ENCODE measurements at places on chromosomes 16 and 17.

DNA sequence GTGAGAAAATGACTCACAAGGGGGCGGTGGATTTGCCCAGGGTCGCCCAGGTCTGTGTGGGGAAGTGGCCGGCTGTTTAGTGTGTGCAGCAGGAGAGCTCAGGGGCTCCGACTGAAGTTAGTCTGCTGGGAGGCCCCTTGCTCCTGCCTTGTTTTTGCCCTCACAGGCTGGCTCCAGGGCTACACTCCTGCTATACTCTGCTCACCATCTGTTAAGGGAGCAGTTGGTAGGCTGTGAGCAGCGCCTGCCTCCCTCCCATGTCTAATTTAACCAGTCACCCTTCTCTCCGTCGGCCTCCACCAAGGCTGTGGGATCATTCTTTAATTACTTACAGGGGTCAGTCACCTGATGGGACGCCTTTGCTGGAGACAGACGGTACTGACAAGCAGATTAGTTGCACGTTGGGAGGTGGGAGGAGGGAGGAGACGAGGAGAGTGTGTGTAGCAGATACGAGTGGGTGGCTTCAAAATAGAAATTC is 35.5 kb downstream of the KSR1 start:
- no peak for DNase-seq

DNA sequence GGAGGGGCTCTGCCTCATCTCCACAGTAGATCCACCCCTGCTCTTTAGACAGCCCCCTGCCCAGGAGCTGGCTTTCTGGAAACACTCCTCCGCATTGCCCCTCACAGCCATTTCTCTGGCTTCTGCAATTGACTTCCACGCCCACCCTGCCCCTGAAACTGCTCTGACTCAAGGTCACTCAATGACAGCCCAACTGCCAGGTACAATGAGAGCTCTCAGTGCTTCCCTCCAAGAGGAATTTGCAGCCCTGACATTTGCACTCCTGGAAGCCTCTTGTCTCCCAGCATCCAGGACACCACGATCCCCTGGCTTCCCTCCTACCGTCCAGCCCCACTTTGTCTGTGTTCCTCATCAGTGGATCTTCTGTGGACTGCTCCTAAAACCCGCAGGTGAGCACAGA is 421.5 kb downstream of the SOX9 start:
- DNase-seq, result no peak

DNA sequence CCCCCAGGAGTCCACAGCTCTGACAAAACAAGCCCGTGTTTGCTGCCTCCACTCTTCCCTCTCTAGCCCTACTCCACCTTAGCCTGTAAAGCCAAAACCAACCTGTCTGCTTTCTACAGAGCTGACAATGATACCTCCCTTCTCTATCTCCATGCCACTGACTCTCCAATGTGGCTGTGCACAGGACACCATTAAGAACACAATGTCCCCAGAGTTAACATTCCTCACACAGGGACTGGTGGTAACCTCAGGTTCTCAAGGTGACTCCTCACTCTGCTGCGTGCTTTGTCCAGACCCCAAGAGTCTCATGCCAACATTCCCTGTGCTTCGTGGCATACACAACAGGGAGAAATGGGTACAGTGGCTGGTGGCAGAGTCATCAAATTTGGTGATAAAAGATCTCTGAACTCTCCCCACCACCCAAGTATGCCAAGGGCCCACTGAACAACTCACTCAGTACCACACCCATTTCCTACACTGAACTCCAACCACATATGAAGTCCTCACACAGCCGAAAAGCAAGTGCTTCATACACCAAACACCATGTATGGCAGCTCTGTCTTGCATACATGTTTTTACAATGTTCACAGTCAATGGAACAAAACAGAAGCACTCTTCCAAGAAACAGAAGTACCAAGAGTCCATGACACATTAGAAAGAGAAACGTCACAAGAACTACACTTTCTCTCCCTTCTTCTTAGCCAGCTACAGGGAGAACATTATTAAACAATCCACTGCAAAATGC is 21.1 kb downstream of the CSNK2A2 start:
- DNase-seq, result peak; percentile 5

- DNase-seq, result no peak
Measured at GRCh38 chr16:68403704-68404103, 44.6 kb downstream of the SMPD3 start.

- no peak for DNase-seq
Measured at GRCh38 chr16:16112450-16113053, 110.7 kb downstream of the ABCC6 start.

DNA sequence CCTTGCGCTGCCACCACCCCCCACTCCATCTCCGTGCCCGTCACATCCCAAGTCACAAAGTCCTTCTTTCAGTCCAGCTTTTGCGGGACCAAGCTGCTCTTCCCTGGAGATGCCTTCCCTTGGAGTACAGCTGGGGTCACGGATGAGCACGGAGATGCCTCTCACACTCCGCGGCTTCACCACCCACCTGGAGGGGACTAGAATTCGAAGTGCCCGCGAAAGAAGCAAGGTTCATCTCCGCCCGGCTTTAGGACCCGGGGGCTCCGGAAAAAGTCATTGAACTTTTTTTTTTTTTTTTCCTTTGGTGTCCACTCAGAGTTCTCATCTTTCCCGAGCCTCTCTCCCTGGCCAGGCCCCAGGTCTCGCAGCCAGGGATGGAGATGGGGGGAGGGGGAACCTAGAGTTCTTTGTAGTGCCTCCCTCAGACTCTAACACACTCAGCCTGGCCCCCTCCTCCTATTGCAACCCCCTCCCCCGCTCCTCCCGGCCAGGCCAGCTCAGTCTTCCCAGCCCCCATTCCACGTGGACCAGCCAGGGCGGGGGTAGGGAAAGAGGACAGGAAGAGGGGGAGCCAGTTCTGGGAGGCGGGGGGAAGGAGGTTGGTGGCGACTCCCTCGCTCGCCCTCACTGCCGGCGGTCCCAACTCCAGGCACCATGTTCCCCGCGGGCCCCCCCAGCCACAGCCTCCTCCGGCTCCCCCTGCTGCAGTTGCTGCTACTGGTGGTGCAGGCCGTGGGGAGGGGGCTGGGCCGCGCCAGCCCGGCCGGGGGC is at the start of gene FKBP10:
FKBP10 (plus strand) TSS at position 624 of the 771 bp plus-strand sequence; CDS start at position 655, 31 bp downstream.
- peak; percentile 43 for DNase-seq

DNA sequence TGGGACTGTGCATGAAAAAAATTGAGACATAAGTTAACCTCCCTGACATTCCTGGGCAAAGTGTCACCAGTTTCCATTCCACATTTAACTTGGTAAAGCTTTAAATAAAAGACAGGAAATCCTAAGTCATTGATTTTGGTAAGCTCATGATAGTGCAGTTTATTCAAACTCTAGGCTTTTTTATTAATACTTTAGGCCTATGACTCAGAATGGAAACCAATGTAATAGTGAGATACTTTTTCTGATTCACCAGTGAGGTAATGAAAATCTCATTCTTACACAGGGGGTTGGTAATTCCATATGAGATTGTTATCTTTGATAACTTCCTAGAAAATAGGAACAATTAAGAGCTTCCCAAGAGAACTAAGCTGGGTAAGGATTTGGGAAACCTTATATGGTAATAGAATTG is 91.1 kb downstream of the NLK start:
- no peak for DNase-seq

GRCh38 chr17:17572010-17572785 is 19.3 kb downstream of the PEMT start:
- DNase-seq, result no peak

DNA sequence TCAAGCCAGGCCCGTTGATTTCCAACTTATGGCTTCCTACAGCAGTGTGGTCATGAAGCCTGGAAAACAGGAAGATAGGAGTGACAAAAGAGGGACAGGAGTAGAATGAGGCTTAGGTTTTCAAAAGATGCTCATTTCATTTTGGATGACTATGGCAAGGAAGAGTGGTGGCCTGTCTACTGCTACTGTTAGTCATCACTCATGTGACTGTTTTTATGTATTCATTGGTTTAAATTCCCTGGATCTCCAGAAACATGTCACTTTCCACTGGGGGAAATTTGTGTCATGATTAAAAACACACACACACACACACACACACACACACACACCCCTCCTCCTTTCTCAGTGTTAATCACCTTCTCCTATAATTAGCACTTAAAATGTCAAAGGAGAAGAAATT is 1.1 kb upstream of the CYLD start:
- no peak for DNase-seq

DNA sequence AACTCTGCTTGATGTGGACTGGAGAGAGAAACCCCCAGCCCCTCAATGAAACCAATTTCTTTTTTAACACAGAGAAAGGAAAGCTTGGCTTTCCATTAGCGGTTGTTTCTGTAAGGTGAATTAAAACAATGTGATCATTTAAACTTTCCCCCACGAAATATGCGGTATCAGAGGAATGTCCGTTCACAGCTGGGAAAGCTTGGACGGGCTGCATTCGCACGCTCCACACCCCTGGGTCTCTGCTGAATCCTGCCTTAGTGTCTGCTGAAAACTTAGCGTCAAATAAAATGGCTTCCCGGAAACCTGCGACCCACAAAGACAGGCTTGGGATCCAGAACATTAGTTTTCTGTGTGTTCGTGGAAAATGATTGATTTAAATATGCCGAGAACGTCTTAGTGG is 71.7 kb downstream of the C16orf95 start:
- DNase-seq, result no peak

- no peak for DNase-seq
Measured at GRCh38 chr17:80311216-80311827, 50.7 kb downstream of the RNF213 start.

GRCh38 chr16:6207580-6207979 is 1110.0 kb upstream of the EEF2KMT start:
- no peak for DNase-seq

DNA sequence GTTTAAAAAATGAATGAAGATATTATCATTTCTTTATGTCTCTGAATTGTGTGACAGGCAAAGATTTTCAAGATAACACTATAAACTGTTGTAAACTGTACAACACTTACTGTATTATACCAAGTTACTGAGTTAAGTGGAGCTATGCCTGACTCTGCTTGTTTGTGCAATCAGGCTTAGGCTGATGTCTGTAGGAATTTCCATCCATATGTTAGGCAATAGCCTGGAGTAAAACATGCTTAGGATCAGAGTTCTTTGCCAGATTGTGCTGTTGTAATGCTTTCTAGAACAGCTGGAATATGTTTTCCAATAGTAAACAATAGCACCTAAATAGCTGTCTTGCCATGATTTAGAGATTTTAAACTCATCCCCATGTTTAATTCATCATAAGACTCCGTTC is 1496.7 kb downstream of the CDH11 start:
- DNase-seq, result no peak

GRCh38 chr16:27258241-27258734 is 10.3 kb downstream of the NSMCE1 start:
- DNase-seq, result no peak

DNA sequence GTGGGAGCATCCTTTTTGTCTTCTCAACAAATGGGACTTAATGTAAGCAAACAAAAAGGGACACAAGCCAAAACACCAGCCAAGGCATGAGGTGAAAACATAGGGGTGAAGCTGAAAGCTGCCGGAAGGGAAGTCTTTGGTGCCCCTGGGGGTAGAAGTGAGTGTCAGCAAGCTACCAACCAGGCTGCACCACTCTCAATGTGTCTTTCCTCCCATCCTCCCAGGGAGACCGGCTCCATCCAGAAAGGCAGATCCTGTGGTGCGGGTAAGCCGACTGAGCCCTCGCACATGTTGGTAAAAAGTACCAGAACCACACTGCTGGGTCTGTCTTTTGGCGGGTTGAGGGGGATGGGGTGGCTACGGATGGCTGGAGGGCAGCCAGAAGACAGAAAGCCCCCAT is 52.0 kb upstream of the SREBF1 start:
- DNase-seq, result no peak

- no peak for DNase-seq
Measured at GRCh38 chr17:27396941-27397340, 59.3 kb upstream of the KSR1 start.

DNA sequence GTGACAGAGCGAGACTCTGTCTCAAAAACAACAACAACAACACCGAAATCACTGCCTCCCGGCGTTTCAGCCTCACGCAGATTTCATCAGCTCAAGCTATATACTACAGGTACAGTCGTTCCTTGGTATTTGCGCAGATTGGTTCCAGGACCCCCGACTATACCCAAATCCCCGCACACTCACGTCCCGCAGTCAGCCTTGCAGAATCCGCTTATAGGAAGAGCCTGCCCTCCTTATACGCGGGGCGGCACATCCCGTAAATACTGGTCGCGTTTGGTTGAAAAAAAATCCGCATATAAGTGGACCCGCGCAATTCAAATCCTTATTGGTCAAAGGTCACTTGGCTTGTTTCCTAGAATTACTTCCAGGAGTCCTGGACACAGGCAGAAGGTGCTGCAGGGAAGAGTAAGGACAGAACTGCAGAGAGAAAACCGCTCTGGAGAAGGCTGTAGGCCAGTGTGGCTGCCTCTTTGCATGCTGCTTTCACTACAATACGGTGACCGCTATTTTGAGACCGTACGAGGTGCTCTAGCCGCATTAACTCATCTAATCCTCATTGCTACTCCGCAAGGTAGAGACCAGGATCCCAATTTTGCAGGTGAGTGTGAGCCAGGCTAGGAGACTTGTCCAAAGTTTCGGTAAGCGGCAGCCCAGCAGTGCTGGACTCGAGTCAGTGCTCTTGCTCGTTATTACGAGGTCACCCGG is 718 bp downstream of the NDUFAB1 start:
- DNase-seq, result no peak

DNA sequence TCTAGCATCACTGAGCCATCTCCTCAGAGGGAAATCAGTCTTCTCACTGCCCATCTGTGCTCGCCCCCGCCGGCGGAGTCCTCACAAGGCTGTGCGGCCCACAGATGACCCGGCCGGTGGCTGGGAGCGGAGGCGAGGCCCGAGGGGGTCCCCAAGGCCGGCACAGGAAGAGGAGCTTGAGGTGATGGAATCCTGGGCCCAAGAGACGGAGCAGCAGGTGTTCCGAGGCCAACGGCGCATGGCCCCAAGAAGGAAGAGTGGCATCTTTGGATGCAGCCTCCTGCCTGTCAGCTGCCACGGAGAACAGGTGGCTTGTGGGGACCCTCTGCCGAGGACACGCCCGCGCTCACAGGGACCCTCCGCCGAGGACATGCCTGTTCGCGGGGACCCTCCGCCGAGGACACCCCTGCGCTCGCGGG is 72.7 kb upstream of the GNG13 start:
- DNase-seq, result no peak

DNA sequence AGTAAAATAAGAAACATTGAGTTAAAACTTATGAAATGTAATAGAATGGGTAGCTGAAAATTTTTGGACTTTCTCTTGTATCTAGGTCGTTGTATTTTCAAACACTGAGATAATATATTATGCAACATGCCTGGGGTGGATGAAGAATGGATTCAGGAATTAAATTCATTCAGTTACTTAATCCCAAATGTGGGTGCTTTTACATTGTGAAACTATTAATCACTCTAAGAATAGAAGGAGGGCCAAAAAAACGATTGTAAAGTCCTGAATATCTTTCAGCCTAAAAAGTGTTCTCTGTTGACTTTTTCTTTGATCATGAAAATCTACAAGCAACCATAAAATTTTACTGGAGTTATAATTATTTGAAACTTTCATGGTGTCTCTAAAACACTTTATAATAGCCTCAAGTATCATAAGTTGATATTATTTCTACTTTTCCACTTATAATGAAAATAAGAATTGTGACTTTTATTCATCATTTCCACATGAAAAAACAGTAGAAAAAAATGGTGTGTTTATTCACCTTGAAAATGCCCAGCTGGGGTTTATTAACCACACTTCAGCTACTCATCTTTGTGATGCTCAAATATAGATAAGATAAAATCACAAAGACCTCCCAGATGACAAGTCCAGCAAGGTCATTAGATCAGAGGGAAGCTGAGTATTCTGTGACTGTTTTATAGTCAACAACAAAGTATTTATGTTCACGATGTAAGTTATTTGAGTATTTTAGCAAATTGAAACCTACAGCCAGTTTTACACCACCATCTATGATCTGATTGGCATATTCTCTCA is 619.9 kb upstream of the SOX9 start:
- DNase-seq, result no peak
